NCI-H1417 treated with DMSO at 0.1 percent for 48 hours (cell line): ENCODE measurements at places on chromosomes 2 and 18.

DNA sequence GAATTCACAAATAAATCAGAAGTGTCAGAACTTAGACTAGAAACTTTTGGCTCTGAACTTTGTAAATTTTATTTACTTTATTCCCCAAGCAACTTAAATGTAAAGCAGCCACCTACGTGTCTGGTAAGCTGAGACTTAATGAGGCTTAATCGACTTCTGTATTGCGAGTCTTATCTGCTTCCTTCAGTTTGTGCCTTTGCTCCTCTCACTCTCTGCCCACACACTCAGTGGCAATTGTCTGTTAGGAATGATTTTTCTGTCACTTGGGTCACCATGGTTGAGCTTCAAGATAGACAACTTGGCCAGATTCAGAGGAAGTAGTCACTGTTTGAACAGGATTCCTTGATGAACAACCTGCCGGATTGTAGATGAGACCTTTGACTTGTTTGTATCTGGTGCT, 691.4 kb upstream of the FSHR start:
- no peak for DNase-seq

DNA sequence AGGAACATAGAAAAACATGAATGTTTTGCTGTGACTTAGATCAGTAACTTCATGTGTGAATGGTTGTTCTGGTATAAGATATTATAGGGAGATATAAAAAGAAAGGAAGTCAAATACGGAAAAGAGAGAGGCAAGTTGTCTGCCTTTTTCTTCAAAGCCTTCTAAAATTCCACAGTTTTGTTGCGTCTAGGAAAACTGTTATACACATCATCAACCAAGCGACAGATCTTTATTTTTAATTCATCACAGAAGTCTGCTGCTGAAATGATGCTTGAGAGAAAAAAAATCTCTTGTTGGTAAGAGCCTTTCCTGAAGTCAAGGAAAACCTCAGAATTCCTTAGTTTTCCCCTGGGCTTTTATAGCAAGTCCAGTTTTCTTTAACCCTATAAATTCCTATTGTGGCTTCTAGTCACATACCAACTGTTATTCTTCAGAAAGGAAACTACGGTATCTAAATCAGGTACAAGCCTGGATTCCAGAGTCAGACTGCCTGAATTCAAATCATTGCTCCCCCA, 36.3 kb upstream of the TANC1 start:
- no peak for DNase-seq

GRCh38 chr2:203498161-203498560, 36.9 kb downstream of the RAPH1 start:
- DNase-seq = no peak

DNA sequence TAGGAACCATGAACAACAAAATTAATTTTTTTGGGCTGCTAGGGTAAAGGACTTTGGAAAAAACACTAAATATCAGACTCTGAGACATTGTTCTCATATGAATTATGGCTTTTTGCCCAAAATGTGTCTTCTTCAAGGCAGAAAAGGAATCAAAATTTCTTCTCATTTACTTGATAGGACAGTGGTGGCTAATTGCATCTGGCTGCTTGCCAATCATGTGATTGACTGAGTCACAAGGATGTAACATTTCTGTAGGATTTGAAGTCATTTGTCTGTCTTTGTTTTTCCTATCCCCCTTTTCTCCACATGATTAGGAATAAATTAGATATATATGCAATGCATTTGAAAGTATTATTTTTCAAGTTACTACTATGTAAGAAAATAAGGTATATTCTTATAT, 130.2 kb downstream of the SLC4A10 start:
- no peak for DNase-seq

GRCh38 chr2:31255911-31256571, 22.1 kb downstream of the EHD3 start:
- DNase-seq = no peak

- no peak for DNase-seq
Measured at GRCh38 chr2:128450211-128451024, 131.8 kb upstream of the HS6ST1 start.

- no peak for DNase-seq
Measured at GRCh38 chr2:137957033-137957432, 7.2 kb upstream of the HNMT start.

- no peak for DNase-seq
Measured at GRCh38 chr2:58973811-58974281, 732.7 kb upstream of the FANCL start.

DNA sequence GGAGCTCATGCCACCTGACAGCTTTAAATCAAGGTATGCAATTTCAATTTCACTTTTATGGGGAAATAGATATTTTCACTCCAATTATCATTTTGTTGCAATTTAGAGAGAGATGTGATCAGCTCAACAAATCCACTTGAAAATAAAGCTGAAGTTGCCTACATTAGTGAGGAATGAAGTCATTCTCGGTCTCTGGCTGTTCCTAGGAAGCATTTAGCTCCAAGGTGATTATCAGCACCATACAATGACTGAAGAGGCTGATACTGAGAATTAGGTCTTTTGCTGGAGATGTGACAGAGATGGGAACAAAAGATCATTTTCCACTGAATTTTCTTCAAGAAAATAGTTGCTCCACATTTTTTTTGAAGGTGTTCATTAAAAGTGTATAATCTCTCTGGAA, 1303.7 kb downstream of the DPP10 start:
- no peak for DNase-seq

DNA sequence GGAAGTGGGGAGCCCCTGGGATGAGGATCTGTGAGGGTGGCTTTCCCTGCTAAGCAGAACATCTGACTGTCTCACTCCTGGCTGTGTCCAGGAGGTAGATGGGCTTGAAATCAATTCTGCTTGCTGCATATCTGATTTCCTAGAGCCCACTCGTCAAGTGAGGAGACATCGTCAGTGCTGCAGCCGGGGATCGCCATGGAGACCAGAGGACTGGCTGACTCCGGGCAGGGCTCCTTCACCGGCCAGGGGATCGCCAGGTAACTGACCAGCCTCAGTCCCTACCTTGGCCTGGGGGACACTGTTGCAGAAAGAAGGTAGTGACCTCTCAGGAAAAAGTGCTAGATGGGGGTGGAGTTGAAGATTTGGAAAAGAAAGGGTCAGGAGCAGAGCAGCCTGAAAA, 31.3 kb downstream of the CNGA3 start:
- DNase-seq = no peak

DNA sequence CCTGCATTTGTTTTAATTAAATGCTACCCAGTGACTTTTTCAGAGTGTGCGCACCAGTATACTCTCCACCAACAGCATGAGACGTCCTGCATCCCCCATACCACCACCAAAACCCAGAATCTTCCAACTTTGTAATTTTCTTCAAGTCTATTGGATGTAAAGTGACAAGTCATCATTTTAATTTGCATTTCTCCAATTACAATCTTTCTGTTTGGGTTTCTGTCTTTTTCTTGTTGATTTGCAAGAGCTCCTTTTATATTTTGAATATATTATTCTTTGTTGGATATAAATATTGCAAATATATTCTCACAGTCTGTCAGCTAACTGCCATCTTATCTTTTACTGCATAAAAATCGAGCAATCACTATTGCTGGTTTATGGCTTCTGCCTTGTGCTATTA, 96.6 kb downstream of the FAM168B start:
- no peak for DNase-seq

DNA sequence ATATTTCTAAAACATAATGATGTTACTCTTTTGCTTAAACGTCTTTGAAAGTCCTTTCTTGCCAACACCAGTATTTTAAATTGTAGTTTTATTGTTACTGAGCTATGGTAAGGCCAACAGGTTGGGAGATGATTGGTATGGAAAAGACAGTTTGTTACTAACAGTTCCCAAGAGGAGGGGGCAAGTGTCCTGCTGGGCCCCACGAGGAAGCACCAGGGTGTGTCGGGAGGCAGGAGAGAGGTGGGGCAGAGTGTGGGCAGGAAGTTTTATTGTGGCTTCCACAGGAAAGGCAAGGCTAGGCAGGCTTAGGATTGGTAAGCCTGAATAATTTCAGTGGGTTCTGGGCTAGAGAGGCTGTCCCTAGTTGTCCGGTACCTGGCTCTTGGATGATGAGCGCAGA, 134.3 kb downstream of the SOCS6 start:
- DNase-seq = no peak

GRCh38 chr2:20350041-20350712, 467 bp downstream of the PUM2 start:
- no peak for DNase-seq

DNA sequence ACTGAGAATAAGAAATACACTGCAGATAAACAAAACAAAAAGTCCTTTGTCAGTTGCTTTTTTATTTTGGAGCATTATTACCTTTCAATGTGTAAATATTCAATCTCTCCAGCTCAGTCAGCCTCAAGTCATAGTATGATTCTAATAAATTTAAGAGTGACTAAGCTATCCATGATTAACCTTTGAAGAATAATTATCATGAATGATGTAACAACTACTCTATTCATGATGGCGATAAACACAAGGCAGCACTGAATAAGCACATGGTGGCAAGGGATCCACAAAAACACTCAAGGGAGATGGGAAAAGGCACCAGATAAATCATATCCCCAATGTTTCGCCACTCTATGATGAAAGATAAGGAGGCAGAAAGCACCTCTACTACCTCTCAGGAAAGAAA, 67.0 kb downstream of the MAP4K3 start:
- no peak for DNase-seq

- DNase-seq = peak; percentile 15
Measured at GRCh38 chr2:33457556-33458247, 18.7 kb upstream of the RASGRP3 start.

- no peak for DNase-seq
Measured at GRCh38 chr2:19900931-19901441, 797 bp downstream of the TTC32 start.

DNA sequence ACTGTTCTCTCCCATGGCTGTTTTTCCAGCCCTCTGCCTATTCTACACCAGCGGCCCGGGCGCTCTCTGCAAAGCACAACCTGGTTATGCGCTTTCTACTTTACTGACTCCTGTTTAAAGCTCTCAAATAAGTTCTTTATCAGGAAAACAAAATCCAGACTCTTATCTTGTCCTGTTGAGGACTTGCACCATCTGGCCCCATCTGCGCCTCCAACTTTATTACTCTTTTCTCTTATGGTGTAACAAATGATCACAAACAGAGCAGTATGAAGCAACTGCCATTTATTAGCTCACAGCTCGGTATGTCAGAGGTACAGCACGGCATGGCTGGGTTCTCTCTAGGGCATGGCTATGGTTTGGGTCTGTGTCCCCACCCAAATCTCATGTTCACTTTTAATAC, 236.5 kb upstream of the NT5C1B start:
- DNase-seq = no peak

DNA sequence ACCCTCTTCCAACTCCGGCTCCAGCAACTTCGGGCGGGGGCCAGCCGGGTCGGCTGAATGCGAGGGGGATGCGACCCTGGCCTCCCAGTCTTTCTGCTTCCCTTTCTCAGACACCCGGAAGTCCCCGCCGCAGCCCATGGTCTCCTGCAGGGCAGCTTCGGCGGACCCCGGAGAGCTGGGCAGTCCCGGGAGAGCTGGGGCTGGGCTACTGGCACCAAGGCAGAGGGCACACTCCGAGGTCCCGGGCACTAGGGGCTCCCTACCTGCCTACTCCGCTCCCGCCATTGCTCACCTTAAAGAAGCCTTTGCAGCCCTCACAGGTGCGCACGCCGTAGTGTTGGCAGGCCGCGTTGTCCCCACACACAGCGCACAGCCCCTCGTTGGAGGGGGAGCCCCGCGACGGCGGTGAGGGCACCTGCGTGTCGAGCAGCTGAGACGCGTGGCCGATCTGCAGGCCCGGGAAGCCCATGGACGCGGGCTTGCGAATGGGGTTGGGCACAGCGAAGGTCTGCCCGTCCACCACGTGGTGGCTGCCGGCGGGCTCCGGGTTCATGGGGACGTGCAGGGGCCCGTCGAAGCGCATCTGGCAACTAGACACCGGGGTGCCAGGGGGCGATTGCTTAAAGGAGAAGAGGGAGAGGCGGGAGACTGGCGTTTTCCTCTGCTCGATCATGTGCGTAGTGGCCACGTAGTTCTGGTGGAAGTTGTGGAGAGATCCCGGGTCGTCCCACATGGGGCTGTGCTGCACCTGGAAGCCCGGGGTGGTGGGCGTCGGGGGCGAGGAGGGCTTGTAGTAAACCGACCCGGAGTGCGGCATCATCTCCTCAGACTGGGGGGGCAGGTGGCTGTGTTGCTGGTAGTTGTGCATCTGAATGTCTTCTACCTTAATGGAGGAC, 3.2 kb downstream of the NR4A2 start:
- DNase-seq = no peak

DNA sequence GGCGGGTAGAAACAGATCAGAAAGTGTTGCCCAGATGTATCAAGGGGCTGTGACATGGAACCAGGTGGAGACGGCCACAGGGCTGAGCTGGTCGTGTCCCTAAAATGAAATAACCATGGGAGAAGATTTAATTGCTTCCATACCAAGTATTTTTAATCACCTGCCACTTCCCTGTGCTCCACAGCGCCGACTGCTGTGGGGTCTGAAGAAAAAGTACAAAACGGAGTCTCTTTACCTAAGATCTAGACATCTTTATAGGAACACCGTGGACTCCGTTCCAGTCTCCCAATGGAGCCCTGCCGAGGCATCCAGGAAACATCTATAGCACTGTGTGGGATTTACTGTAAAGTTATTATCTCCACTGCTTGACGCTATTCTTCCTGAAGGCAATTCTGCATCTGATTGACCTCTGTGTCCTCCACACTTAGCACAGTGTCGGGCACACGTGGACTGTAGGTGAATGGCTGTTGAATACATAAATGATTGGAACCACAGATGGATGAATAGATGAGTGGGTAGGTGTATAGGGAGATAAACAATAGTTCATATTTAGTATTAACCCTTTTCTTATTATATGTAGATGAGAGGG, 21.6 kb upstream of the GYPC start:
- no peak for DNase-seq

- no peak for DNase-seq
Measured at GRCh38 chr2:152648336-152648735, 68.9 kb downstream of the PRPF40A start.

- DNase-seq = no peak
Measured at GRCh38 chr2:164054651-164055050, 318.8 kb upstream of the FIGN start.

- DNase-seq = no peak
Measured at GRCh38 chr18:10863026-10863425, 286.3 kb downstream of the PIEZO2 start.
